HL-60 (cell line): ENCODE measurements at places on chromosomes 2 and 18.

DNA sequence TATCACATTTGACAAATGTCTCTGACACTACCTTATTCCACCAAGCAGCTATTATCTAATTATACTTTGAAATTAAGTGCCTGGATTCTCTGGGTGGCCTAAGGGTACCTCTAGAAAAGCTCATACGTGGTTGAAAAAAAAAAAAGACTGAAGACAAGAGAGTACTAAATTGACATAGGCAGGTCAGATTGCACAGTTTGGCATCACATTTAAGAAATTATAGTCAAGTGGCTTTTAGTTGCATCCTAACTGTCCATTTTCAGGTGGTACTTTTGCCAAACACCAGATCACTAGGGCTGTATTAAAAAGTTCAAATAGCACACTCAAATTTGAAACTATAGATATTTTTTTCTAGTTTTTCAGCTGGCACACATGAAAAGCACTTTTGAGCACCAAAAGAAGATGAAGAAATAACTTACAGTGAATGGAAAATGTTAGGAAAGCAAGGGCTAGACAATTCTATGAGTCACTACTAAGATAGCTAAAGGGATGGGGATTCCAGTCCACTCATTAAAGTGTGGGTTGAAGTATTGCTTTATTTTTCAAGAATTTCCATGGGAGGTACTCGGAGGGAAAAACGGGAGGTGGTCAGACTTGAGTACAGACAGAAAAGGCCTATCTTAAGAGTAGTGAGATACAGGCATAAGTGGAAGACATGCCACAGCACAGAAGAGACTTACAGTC is 106.5 kb upstream of the COL5A2 start:
- DNase-seq, result no peak

GRCh38 chr2:165440367-165440766 is 29.1 kb upstream of the CSRNP3 start:
- DNase-seq, result no peak

DNA sequence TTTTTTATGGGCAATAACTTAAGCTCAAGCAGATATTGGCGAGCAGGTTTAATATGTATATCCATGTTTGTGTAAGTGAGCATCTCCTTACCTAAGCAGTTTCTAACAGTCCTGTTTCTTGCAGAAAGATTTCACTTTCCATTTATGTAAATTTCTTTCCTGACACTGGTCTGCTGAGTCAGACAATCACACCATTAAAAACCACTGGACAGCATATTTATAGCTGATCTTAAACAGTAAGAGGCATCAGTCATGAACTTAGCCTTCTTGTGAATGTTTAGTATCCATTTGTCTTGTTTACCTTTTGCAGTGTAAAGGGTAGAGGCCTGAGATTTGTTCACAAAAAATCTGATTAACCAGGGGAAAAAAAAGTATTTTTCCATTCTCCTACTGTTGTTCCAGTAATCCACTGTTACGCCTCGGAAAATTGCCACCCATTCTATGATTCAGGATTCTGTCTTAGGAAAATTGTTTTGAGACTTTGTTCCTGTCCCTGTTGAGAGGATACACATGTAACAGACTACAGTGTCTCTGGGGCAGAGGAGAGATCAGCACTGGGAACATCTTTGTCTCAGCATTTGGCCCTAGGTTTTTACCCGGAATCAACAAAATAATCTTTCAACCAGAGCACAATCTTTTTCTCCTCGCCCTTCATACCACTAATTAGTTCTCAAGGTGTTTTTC is 521.0 kb upstream of the NRP2 start:
- no peak for DNase-seq

DNA sequence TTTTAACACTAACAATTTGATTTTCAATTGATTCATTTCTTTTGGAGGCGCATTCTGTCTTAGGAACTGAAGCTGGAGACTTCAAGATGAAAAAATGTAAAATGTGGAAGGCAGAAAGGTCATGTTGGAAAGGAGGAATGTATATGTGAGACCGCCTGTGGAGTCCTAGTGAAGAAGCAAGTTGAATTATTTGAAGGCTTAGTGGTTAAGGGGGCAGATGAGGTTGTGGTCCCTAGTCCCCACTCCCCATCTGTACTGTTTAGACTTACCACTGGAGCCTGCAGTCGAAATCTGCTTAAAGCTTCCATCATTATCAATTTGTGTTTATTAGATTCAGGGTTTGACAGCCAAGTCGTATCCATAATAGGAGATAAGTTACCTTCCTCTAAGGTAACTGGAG is 15.4 kb upstream of the MIB1 start:
- DNase-seq, result no peak

DNA sequence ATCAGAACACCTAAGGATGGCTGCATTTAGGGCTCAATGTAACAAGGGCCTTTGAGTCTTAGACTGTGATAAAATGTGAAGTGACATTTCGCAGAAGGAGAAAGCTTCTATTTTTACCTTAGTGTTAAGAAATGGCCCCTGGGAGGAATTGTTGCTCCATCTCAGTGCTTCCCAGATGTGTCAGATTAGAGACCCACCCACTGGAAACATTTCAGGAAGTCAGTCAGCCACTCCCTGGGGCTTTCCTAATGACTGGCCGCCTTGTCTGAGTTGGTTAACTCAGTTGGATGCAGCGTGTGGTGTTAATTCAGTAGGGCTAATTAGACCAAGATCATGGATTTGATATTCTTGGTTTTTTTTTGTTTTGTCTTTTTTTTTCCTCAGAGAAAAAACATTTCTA is 355.9 kb downstream of the PIK3C3 start:
- no peak for DNase-seq

DNA sequence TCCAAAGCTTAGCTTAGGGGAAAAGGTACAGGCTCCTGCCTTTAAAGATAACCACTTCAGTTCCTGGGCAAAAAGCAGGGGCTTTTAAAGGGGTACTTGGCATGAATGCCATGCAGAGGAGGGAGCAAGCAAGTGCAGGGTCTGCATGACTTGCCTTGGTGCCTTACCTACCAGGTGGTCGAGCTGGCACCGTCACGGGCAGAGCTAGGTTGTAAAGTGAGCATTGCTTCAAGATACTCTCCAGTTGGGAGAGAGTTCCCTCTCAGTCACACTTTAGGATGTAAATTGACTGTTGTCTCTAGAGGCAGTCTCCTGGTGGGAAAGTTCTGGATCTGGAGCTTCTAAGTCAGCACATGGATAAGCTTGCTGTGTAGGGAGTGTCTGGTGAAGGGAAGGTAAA is 58.6 kb upstream of the MCFD2 start:
- no peak for DNase-seq

- no peak for DNase-seq
These were observed 11.1 kb upstream of the KLHL30 start for GRCh38 chr2:238127165-238128060.

GRCh38 chr2:157107460-157107859 is 150.0 kb upstream of the GALNT5 start:
- DNase-seq, result no peak

DNA sequence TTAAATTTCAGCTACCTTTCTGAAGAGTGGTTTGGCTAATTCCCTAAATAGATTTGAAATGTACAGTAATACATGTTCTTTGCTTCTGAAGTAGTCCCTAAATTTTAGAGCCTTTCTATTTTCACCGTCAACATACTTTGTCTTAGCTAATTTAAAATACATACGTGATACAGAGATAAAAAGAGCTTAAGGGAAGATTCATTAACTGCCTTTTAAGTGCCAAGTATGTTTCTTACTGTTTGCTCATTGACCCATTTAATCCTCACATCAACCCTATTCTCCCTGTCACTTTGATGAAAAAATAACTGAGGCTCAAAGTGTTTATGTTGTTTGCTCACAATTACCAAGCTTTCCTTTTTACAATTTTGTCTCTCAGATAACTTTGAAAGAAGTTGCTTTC is 118.6 kb upstream of the CDH7 start:
- no peak for DNase-seq

GRCh38 chr2:10912076-10912731 is 470 bp downstream of the KCNF1 start:
- DNase-seq, result no peak

- DNase-seq, result no peak
These were observed 141.1 kb downstream of the ATP9B start for GRCh38 chr18:79210002-79210910.

GRCh38 chr2:71894261-71894660 is 253.4 kb downstream of the CYP26B1 start:
- DNase-seq, result no peak

GRCh38 chr2:167652401-167652800 is 595.0 kb downstream of the STK39 start:
- no peak for DNase-seq

DNA sequence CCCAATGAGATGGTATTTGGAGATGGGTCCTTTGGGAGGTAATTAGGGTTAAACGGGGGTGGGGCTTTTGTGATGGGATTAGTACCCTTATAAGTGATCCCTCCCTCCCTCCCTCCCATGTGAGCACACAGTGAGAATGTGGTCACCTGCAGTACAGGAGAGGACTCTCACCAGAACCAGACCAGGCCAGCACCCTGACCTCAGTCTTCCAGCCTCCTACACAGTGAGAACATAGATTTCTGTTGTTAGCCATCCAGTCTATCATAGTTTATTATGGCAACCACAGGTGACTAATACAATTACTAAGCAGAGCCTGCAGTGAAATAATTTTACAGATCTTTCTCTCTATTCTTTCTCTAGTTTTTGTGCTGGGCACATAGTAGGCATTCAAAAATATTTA is 137.7 kb upstream of the PKDCC start:
- DNase-seq, result no peak

DNA sequence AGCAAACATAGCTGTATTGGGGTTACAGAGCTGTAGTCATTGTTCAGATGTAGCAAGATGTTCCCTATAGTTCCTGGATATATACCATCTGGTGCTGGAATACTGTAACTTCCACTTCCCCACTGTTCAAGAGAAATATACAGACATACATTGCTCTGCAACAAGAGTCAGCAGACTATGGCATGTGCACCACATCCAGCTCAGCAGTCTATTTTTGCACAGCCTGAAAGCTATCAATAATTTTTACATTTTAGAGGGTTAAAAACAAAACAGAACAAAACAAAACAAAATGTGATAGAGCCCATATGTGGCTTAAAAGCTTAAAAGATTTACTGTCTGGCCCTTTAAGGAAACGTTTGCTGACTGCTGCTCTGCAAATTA is 31.8 kb upstream of the VIT start:
- DNase-seq, result no peak

DNA sequence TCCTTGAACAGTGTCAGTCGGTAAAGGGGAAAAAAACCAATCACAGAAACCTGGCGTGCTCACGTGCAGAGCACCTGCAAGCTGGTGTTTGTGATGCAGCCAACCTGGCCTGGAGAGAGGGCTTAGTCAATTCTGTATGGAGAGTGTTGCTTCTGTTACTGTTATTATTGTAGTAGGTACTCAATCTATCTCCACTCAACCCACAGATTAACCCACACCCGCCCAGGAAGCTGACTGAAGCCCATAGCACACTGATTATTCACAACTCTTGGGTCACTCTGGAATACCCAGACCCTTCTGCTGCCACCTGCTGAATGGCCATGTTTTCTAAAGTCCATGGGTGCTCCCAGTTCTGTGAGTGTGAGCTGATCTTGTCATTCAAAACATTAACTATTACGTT is 53.9 kb downstream of the TNFRSF11A start:
- no peak for DNase-seq

- peak; percentile 74 for DNase-seq
These were observed 16.4 kb upstream of the THADA start for GRCh38 chr2:43611987-43612894.

GRCh38 chr2:127586746-127587295 is 51.3 kb downstream of the MYO7B start:
- no peak for DNase-seq

GRCh38 chr18:6743999-6744398 is 14.5 kb downstream of the ARHGAP28 start:
- no peak for DNase-seq

DNA sequence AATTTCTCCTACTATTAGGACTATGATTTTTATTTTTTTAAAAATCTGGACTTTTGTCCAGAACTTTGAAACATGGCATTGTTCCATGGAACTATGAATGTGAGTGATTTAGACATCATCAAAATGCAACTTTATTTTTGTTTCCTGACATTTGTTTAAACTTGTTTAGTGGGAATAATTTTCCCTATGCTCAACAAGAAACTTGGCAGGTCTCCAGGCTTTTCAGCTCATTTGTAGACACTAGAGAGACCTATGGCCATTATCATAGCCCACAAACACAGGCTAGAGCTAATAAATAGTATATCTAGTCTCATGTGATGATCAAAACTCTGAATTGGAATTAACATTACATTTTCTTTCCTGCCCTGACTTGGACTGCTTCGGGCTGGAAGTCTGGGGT is 145.1 kb upstream of the CELF4 start:
- no peak for DNase-seq

DNA sequence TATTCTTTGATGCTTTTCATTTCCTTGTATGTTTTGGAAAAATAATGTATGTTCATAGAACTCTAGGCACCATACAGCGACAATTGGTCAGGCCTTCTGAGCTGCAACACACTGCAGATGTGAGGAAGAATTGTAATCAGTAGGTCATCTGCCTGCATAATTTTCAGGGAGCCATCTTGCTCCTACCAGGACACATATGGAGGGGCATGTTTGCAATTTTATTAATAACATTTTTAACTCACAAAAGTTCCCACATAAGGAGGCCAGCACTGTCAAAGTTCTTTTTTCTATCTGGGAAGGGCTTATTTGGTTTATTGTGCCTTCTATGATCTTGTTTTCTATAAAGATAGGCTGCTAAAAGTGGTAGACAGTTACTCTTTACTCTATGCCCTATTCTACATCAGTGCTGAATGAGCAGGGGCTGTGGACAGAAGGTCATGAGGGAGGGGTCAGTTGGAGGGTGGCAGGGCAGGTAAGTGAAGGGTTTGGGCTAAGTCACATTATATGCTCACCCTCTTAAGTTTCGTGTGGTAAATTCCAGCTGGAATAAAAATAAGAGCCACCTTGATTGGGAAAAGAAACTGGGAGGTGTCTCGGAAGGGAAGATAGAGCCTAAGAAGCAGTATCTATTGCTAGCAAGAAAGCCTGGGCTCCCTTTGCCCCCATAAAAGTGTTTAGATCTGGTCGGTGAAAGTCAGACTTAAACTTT is 126.3 kb downstream of the PLCL1 start:
- no peak for DNase-seq

- DNase-seq, result no peak
These were observed 35.0 kb downstream of the EPB41L3 start for GRCh38 chr18:5508821-5509220.

GRCh38 chr18:35387152-35387571 is 10.0 kb upstream of the ZNF396 start:
- no peak for DNase-seq

DNA sequence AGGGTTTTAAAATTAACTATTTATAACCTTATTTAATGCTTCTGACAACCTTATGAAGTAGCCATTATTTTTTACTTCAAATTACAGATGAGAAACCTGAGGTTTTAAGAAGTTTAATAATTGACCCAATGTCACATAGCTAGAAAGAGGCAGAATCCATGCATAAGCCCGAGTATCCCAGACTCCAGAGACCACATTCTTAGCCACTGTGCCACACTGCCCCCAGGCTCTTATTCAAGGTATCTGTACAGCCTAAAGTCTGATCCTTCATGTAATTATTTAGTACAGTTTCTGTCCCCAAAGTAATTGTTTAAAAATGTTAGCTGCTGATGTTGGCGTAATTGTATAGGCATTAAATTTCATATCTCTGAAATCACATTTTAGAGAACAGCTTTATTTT is 124.7 kb upstream of the LRRTM1 start:
- DNase-seq, result no peak

GRCh38 chr2:156192468-156192867 is 140.1 kb downstream of the NR4A2 start:
- DNase-seq, result no peak
